Activated T-cell treated with anti-CD3 and anti-CD28 coated beads, Interleukin-2, amount 50 U/mL, for 48 hours (primary cell): ENCODE measurements at places on chromosomes 1 and 21.
A peak's percentile ranks its signal among the peaks of the same experiment; 100 is the strongest.

DNA sequence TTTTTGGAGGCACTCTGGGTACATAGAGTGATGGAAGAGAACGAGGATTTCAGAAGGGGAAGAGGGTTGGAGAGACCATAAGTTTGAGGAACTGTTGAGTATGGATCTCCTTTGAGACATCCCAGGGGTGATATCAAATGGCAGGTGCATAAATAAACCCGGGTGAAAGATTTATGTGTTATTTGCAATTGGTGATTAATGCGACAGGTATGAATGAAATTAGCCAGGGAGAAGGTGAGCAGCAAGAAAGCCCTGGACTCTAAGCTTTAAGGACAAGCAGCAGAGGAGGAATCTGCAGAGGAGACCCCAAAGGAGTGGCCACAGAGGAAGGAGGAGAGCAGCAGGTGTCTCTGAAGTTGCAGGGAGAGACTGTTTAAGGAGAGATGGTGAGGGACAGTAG is 8.8 kb upstream of the REN start:
- no peak for DNase-seq

GRCh38 chr21:46114963-46115362 is 17.1 kb downstream of the COL6A2 start:
- no peak for DNase-seq

DNA sequence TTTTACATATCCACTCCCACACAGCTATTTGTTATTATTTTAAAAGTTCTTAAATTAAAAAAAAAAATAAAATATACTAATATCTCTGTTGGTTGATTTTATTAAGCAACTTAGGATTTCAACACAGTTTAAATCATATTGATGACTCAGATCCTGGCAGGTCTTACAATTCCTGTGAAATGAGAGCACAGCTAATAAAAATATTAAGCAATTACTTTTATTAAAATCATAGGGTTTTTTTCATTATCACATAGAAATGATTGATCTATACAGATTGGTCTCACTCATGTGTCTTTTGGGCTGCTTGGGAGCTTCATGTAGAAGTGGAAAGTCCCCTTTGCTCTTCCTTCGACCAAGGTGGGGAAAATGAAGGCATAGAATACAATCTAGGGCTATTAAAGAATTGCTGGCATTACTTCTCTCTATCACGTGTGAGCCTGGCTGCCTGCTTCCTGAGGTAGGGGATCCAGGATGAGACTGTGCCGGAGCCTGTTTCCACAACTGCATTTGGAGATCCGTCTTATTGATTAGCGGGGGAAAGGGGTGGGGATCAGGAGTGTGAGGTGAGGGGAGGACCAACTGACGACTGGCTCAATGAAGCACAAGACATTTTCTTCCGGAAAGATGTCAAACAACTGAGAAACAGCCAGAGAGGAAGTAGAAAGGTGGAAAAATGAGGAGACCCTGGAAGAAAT is 858.0 kb downstream of the USP25 start:
- DNase-seq: no peak

DNA sequence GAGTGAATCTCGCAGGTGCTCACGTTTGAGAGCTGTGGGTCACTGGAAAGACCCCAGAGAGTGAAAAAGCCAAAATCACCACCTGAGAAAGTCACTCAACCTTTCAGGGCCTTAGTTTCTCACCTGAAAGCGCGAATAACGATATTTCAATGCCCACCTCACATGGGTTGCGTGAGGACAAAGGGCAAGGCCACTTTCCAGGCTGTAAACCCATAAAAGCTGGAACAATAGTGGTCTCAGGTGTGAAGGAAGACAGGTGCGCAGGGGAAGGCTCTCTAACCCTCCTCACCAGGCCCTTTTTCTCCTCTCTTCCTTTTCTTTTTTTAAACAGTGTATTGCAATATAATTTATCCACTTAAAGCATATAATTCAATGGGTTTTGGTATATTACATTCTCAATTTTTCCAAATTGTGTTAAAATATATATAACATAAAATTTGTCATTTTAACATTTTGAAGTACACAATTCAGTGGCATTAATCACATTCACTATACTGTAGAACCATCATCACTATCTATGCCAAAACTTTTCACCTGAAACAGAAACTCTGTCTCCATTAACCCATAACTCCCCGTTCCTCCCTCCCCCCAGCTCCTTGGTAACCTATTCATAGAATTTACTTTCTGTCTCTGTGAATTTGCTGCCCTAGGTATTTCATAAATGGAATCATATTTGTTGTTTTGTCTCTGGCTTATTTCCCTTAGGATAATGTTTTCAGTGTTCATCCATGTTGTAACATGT is 118.4 kb upstream of the TNR start:
- DNase-seq: no peak

DNA sequence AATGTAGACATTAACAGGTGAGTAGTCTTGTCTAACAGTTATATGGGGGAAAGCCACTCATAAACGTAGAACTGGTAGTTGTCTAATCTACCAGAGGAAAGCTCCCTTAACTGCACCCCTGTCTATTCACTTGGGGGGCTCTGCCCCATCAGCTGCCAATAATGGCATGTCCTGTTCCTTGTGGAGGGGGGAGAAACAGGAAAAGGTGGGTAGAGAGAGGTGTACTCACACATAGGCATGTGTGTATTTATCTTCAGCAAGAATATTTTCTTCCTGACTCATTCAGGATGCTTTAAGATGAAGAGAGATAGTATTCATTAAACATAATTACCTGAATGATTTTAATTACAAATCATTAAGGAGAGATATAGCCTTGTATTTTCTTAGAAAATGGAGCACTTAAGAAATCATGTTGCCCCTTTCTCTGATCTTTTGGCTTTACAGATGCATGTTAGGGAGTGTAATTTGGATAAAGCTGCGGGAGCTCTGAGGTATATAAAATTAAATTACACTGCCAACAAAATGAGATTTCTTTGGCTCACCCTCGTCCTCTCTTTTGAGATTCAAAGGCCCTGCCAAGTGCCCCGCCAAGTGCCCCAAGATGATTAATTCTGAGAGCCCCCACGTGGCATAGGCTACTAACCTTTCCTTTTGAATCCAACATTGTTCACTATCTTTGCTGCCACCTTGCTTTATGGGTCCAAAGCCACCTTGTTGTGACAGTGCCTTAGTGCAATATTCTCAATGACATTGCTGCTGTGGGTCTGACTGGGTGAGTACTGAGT is 286.3 kb upstream of the LYPLAL1 start:
- no peak for DNase-seq

DNA sequence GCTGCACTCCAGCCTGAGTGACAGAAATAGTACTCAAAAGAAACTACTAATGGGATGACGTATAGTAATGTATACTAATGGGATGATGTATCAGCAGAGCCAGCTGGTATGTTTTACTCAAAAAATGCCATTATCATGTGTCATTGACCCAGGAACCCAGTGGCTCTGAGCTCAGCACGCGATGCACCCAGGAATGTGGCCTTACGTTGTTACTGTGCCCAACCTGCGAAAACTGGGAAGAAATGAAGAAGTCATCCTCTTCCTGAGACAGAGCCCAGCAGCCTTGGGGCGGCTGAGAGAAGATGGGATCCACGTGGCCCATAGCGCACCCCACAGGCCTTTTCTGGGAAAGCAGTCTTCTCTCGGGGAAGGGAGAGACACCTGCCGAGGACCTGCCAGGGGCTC is 8.8 kb downstream of the UBE2J2 start:
- no peak for DNase-seq

GRCh38 chr1:206430031-206430983 is 40.0 kb upstream of the IKBKE start:
- DNase-seq: no peak

- no peak for DNase-seq
Measured at GRCh38 chr1:221174330-221174993, 295.2 kb downstream of the HLX start.

DNA sequence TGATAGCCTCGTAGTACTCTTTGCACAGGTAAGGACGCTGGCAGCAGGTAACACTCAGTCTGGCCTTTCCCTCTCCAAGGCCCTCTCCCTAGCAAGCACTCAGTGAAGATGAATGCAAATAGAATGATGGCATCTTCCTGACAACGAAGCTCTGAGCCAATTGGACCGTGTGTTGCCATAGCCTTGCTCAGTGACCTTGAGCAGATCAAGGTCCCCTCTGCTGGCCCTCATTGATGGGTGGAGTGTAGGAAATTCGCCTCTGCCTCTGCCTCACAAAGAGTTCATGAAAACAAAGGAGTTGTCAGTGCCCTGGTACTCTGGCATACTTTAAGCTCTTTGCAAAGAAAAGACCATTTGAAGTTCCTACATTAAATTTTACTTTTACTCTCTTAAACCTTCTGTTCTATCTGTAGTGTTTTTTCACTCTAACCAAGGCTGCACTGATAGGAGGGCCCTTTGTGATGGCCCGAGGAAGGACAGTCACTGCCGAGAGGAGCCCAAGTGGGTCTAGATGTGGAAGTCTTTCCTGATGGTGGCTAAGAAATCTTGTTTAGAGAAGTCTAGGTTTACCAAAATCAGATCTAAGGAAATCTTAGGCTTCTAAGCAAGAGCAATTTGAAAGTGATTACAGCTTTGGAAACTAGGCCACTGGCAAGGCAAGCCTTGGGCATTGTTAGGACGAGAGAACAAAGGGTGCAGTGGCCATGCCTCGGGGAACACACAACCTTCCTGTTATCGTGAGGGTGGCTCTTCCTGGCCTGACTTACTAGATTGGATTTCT is 38.2 kb downstream of the SMYD2 start:
- no peak for DNase-seq

DNA sequence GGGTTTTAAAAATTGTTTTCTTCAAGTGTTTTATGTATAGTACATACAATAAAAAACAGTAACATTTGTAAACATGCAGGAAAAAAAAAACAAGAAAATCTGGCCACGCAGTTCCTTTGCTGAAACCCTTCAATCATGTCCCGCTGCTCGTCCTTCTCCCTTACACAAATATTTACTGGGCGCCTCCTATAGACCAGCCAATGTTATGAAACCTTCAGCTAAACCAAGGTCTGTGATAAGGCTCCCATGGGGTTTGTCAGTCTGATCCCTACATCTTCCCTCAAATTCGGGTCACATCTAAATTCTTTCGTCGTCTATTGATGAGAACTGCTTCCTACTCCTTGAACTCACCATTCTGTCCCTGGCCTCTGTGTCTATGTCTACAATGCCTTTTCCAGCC is 583.9 kb downstream of the SMYD3 start:
- DNase-seq: no peak

GRCh38 chr1:46595127-46595526 is 8.9 kb downstream of the MKNK1 start:
- DNase-seq: no peak

GRCh38 chr21:46560568-46561444 is 44.1 kb downstream of the S100B start:
- no peak for DNase-seq

DNA sequence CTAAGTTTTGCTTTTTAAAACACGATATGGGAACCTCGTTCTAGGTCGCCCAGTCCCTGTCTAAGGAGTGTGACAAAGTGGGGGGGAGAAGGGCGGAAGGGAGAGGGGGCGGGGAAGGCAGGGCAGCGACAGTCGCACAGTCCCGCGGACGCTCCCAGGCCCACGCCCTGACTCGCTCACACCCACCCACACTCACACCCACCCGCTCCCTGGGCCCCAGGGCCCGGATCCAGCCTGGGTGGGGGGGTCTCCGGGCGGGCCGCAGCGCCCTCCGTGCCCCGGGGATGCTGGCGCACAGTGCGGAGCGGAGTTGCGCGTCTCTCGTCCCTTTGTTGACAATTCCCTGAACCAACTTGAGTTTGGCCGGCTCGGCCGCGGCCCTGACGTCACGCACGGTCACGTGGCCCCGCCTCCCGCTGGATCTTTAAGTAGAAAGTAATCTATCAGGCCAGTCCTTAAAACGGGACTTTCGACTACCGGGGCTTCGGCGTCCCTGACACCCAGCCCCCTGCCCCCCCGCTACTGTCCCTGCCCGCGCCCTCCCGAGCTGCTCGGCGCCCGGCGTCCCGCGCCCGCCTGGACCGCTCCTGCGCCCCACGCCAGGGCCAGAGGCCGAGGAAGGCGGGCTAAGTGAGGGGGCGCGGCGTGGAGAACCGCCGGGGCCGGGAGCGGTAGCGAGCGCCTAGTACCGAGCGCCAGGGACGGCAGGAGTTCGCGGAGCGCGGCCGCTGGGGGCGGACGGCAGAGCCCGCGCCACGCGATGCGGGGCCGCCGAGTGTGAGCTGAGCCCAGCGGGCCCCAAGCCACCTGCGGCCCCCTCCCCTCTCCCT is at the start of gene FOXD3:
FOXD3 (plus strand) TSS at position 454 of the 830 bp plus-strand sequence. CDS start 492 bp downstream, outside the sequence.
- peak; percentile 71 for DNase-seq

GRCh38 chr1:184635347-184635979 is 119.2 kb downstream of the EDEM3 start:
- no peak for DNase-seq

DNA sequence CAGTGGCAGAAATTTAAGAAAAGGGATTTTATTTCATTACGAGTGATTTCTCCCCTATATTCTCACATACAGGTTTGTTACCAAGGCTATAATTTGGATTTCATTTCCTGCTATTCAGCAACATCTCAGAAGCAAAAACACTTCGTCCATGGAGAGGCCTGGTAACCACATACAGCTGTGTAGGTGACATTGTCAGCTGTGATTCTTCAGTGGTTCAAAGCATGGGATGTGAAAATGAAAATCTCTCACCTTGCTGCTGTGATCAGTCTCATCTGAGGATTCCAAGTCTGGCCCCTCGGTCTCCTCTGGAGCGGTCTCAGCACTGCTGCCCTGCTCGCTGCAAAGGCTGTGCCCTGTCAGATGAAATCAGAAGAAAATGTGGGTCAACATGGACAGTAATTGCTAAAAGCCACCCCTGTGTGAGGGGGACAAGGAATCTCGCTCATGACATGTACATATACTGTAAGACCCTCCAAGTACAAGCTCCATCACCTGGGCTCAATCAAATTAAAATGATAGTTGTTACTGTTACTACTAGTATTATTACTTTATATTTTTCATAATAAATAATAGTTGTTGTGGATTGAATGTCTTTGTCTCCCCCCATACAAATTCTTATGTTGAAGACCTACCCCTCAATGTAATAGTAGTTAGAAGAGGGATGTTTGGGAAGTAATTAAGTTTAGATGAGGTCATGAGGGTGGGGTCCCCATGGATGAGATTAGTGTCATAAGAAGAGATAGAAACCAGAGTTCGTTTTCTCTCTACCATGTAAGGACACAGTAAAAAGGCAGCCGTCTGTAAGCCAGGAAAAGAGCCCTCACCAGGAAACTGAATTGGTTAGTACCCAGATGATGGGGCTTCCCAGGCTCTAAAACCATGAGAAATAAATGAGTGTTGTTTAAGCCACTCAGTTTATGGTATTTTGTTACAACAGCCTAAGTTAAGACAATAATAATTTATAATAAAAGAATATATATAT is 126.7 kb upstream of the KRTAP19-8 start:
- DNase-seq: no peak

- DNase-seq: no peak
Measured at GRCh38 chr1:160666079-160666442, 19.2 kb upstream of the SLAMF1 start.

DNA sequence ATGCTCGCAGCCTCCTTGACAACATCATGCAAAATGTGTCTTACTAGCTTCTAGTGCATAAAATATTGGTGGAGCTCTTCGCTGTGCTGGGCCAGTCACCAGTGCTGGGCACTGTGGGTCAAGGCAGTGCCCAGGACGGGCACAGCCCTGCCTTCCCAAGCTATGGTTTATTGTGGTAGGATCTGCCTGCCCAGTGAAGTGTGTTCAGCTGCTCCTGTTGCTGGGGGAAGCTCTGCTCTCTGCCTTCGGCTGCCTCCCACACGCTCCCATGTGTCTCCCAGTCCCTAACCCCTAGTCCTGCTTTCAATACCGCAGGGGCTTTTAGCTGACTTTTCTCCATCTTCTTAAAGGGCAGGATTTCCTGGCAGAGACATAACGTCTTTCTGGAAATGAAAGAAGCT is 15.7 kb downstream of the EPHX1 start:
- DNase-seq: no peak

- DNase-seq: no peak
Measured at GRCh38 chr1:158148468-158148867, 32.2 kb upstream of the CD1D start.
